RKO (cell line): ENCODE measurements at places on chromosomes 3 and 15.

GRCh38 chr15:69597061-69597592 is 144.5 kb downstream of the RPLP1 start:
- no peak for DNase-seq

DNA sequence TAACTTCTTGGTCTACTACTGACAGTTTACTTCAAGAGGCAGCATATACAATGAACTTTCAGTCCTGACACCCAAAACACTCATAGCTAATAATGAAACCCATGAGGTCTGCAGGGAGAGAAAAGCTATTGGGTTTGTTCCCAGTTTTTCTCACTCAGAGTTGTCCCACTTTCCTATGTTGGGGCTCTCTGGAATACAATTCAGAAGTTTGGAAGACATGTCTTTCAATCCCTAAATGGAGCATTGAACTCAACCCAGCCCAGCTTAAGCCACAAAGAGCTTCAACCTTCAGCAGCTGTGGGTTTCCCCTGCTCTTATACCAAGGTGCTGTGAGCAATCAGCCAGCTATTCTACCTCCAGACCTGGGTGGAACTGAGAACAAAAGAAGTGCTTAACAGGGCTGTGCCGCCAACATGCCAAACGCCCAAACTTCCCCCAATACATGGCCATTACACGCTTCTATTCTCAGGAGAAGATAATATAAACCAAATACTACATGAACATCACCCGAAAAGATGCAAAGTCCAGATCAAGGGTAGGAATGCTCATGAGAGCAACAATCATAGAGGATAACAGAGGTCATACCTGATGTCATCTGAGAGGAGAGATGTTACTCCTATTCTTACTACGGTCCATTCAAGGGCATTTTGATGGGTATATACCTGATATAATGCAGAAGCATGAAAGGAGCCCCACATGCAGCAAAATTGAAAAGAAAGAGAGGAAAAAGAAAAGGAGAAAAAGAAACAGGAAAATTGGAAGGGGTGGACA is 131.2 kb upstream of the TGFBR2 start:
- DNase-seq: no peak

DNA sequence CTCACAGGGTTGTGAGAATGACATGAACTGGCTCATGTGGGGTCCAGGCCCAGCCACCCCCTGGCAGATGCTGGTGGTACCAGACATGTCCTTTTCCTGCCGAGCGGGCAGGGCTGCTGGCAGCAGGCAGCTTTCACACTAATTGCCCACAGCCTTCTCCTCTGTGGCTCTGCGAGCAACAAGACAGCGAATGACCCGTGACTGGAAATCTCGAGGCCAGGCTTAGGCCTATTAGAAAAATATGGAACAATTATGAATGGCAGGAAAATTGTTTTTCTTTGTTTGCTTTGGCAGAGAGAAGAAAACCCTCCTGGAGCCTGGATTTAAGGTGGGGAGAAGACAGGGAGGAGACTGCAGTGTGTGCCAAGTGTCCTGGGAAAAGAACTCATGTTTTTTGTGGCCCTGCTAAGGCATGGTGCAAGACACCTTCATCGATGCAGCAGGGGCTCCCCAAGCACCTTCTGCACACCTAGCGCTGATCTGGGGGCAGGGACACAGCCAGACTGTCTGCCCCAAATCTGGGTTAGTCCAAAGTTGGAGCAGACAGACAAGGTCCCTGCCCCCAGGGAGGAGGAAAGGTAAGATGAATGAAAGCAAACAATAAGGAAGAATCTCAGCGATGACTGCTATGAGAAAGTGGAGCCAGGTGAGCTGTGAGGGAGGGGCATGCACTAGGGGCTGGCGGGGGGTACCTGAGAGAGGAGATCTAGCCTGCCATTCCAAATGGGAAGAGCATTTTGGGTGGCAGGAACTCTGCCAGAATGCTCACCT is 193.8 kb upstream of the TLE3 start:
- no peak for DNase-seq

- DNase-seq: peak; percentile 59
These were observed at the start of the genes CHDH and IL17RB for GRCh38 chr3:53846134-53846850. TSS of gene CHDH (minus strand) at chr3:53846419. CDS start at chr3:53824008, 22,411 bp downstream. TSS of gene IL17RB (plus strand) at chr3:53846568. CDS start at chr3:53846589, 21 bp downstream.

DNA sequence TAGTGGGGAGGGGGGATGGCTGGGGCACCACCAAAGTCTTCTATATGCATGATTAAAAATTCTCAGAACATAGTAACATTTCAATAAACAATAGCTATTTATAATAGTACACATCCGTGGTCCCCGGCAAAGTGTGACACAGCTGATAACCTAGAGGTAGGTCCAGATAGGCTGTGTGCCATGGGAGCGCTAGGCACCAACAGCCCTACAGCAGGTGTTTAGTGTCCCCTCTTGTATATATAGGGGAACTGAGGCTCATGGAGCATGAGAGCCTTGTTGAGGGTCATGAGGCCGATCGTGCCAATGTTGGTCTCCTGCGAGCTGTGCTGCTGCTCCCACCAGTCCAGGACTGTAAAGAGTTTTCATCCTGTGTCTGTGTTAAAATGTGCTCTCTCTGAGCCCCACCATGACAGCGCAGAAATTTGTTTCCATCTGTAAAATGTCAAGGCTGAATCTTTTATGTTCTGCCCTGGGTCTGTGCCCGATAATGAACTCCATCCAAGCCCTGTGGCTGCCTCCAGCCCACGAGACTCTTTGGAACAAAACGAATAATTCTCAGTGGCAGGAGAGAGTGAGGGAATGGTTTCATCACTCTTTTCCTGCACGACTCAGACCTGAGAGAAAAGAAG is 14.5 kb downstream of the TMEM158 start:
- DNase-seq: no peak

GRCh38 chr3:14616606-14617507 is 34.7 kb upstream of the CCDC174 start:
- no peak for DNase-seq

DNA sequence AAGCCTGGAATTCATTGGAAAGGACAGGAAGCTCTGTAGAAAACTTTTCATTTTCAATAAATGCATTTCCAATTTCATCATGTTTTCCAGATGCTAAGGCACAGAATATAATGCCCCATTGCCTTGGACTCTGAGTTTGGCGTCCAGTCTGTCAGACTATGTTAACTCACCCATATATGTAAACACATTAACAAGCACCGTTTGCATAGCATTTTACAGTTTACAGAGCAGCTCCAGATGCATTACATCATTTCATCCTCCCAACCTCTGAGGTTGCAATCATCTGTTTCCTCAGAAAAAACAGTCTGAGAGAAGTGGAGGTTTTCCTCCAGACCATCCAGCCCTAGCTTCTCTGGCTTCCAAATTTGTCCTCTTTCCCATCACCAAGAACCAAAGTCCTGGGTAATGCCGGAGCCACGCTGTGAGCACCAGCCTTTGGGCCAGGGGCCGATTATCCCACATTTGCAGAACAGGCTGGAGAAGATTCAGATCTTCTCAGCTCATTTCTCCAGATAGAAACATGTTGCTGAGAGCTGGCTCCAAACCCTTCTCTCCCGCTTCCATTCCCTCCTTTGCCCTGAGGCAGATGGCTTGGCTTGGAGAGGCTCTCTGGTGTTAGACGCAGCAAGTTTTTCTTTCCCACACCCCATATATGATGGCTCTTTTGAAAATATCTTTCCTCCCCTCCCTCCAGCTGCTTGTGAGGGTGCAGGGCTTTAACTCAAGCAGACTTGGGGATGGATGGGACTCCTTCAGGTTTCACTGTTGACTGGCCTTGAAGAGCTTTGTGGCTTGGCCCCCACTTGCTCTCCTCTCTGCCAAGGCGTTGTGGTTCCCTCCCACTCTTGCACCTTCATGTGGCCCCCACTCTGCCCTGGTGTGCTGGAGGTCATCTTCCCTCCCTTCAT is 26.0 kb downstream of the CYP19A1 start:
- DNase-seq: no peak

DNA sequence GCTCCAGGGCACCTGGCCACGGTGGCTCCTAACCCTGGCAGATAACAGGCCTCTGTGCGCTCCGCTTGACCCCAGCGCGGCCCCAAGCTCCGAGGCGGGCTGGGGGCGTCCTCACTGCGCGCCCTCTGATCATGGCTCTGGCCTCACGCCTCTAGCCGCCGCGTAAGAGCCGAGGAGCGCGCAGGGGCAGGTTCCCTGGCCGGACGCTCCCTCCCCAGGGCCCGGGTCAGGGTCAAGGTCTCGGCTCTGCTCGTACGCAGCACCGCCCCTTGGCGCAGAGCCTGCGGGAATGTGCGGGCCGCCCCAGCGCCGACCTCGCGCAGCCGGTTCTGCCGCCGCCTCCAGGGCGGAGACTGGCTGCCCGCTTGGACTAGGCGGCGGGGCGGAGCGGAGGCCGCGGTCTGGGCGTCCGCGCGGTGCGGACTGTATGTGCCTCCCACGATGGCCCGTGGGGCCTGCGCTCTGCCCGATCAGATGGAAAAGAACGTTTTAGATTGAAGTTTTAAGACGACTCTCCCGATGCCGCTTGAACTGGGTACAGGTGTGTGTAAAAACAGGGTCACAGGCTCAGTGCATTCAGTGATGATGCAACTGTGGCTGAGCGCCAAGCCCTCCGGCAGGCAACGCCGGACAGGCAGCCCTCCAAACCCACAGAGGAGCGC is 40.8 kb downstream of the CHST14 start:
- DNase-seq: peak; percentile 61
